Adrenal gland (tissue), 19 donors: ENCODE measurements at places on chromosomes 16 and 17. TPM values are rescaled to one million over a fixed set of nuclear protein-coding genes. Genes with fewer than 3 reads are reported as not detected.

- no peaks in the 10 kb centered on the region for H3K4me1 ChIP-seq
- DNase-seq = peak; percentile 61
- no peak overlapping the region for H3K27ac ChIP-seq
- peaks cover 11% of the 10 kb centered on the region for H3K36me3 ChIP-seq
Observed at GRCh38 chr16:84881702-84882521, 62.1 kb downstream of the CRISPLD2 start.

DNA sequence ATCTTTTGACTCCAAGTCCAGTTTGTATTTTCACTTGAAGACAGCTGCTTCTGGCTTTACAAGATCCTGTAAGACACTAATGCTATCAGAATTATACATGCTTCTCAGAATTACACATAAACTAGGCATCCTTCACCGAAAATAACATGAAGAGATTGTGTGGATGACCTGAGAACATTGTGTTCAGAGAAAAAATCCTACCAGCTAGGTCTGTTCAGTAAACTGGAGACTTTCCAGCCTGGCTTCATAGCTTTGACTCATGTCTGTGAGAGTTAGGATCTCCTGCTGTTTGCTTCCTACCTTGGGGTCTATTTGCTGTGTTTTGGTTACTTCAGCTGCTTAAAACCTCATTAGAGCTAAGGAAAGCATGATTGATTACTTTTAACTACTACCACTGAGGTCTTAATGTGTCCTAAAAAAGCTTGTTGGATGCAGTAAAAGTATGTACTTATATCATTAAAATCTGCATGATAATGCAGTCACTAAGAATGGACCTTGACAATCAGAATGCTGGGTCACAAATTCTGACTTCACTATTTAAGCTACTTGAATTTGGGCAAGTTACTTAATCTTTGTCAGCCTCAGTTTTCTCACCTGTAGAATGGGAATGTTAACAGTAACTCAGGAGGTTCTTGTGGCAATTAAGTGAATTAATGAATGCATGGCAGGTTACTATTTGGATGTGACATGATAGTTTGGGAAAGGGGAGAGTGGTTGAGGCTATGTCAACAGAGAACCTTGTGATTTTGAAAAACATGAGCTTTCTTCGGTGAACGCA is 8.0 kb upstream of the MYH13 start:
- no peaks in the 10 kb centered on the region for H3K4me1 ChIP-seq
- H3K27me3 ChIP-seq = no peaks in the 10 kb centered on the region
- no peaks in the 10 kb centered on the region for H3K36me3 ChIP-seq

GRCh38 chr17:78873519-78874340 is 29.3 kb downstream of the CEP295NL start:
- peaks cover 31% of the 10 kb centered on the region for H3K36me3 ChIP-seq
- peaks cover 22% of the 10 kb centered on the region for H3K4me1 ChIP-seq
- no peaks in the 10 kb centered on the region for H3K27me3 ChIP-seq
- no peak for DNase-seq
- no peak overlapping the region for H3K4me3 ChIP-seq
- H3K27ac ChIP-seq = peak overlapping the region; percentile 32

DNA sequence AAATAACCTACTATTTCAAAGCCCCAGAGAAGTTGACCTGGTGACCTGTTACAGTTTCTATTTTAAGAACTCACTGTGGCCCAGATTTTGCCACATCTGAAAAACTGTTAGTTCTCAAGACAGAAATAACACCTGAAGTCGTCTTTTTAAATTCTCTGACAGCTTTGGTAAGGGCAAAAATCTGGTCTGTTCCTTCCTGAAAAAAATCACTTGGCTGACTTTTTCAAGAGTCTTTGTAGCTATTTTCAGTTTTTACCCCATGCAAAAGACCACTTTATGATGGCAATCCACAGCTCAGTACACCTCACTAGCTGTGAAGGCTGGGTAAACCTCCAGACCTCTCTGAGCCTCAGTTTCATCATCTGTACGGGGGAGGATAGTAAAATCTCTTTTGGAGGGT is 60.7 kb upstream of the SREBF1 start:
- H3K4me1 ChIP-seq = peaks cover 30% of the 10 kb centered on the region
- no peak for DNase-seq
- no peak overlapping the region for H3K27ac ChIP-seq
- H3K36me3 ChIP-seq = no peaks in the 10 kb centered on the region
- no peak overlapping the region for H3K4me3 ChIP-seq

DNA sequence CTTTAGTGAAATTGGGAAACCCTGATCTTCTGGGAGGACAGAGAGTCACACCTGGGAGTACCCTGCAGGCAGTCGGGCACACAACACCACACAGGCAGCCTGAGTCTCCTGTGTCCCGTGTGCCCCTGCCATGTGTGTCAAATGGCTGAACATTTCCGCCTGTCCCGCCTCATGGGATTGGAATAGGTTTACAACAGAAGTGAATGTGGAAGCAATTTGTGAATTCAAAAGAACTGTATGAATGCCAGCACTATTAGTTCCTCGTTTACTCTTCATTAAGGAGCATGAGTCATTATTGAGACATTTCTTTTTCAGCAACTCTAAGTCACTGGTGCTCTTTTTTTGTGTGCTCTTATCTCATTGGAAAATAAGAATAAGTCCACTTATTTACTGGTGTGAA is 226.5 kb downstream of the PMP22 start:
- no peak for DNase-seq
- H3K36me3 ChIP-seq = no peaks in the 10 kb centered on the region
- H3K4me1 ChIP-seq = no peaks in the 10 kb centered on the region
- no peak overlapping the region for H3K4me3 ChIP-seq

GRCh38 chr16:61148930-61149329 is 887.3 kb downstream of the CDH8 start:
- H3K36me3 ChIP-seq = no peaks in the 10 kb centered on the region
- DNase-seq = no peak

GRCh38 chr16:46873201-46873600 is 11.0 kb upstream of the GPT2 start:
- no peaks in the 10 kb centered on the region for H3K36me3 ChIP-seq
- H3K27ac ChIP-seq = no peak overlapping the region
- H3K4me1 ChIP-seq = no peaks in the 10 kb centered on the region

GRCh38 chr16:85091522-85091910 is 20.8 kb downstream of the CIBAR2 start:
- H3K4me1 ChIP-seq = peaks cover 10% of the 10 kb centered on the region
- H3K4me3 ChIP-seq = no peak overlapping the region

- H3K4me3 ChIP-seq = no peak overlapping the region
- peaks cover 45% of the 10 kb centered on the region for H3K4me1 ChIP-seq
- H3K27ac ChIP-seq = no peak overlapping the region
Observed at GRCh38 chr17:1557355-1558095, 5.1 kb downstream of the PITPNA start.

DNA sequence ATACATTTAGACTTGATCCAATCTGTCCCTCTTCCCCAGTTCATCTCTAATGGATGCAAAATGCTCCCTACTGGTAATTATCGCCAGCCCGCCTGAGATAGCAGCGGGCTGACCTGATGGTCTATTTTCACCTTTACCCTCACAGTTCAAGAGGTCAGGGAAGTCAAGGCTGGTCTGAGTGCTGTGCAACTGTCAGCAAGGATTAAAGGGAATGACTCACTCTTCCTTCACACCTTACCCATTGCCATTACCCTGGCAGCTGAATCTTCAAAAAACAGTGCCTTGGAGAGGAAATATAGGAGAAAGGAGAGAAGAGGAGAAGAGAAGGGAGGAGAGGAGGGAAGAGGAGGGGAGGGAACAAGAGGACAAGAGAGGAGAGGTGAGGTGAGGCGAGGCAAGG is 36.3 kb downstream of the GRB7 start:
- no peaks in the 10 kb centered on the region for H3K4me1 ChIP-seq
- H3K27ac ChIP-seq = no peak overlapping the region
- H3K27me3 ChIP-seq = peaks cover 27% of the 10 kb centered on the region
- H3K4me3 ChIP-seq = no peak overlapping the region
- no peaks in the 10 kb centered on the region for H3K36me3 ChIP-seq

DNA sequence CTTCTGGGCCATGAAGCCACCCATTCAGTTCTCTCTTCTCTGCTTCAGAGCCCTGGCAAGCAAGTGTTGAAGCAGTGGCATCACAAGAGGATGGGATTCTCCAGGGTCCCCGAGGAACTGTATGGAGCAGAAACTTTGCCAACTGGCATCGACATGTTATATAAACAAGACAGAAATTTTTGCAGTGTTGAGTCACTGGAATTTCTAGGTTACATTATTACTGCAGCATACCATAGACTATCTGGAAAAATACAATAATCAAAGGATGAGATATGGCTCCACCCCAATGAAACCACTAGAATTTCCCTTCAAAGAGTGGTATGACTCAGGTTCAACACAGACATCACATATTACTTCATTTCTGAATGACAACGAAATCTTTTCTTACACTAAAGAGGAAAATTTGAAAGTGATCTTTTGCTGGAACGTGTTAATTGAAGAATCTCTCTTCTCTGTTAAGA is 343.0 kb upstream of the DYNLRB2 start:
- no peak overlapping the region for H3K27ac ChIP-seq
- no peaks in the 10 kb centered on the region for H3K36me3 ChIP-seq
- no peaks in the 10 kb centered on the region for H3K4me1 ChIP-seq
- DNase-seq = no peak

- no peak overlapping the region for H3K4me3 ChIP-seq
- no peak for DNase-seq
- no peaks in the 10 kb centered on the region for H3K27me3 ChIP-seq
- H3K36me3 ChIP-seq = no peaks in the 10 kb centered on the region
- peak overlapping the region; percentile 23 for H3K27ac ChIP-seq
Observed at GRCh38 chr16:14125000-14125681, 54.0 kb downstream of the MRTFB start.

- H3K4me3 ChIP-seq = no peak overlapping the region
- H3K4me1 ChIP-seq = peaks cover 33% of the 10 kb centered on the region
- no peaks in the 10 kb centered on the region for H3K36me3 ChIP-seq
- peak; percentile 69 for DNase-seq
Observed at GRCh38 chr17:17876959-17877528, 40.3 kb upstream of the SREBF1 start.

GRCh38 chr17:74325376-74325742 is 667 bp upstream of the KIF19 start:
- no peaks in the 10 kb centered on the region for H3K36me3 ChIP-seq
- H3K4me1 ChIP-seq = peaks cover 16% of the 10 kb centered on the region

- H3K4me1 ChIP-seq = no peaks in the 10 kb centered on the region
- H3K36me3 ChIP-seq = no peaks in the 10 kb centered on the region
- H3K27ac ChIP-seq = no peak overlapping the region
- no peak for DNase-seq
- no peak overlapping the region for H3K4me3 ChIP-seq
Observed at GRCh38 chr17:61420745-61421398, 21.2 kb downstream of the TBX2 start.

- H3K4me3 ChIP-seq = no peak overlapping the region
- no peaks in the 10 kb centered on the region for H3K4me1 ChIP-seq
- no peak for DNase-seq
- no peak overlapping the region for H3K27ac ChIP-seq
- peaks cover 31% of the 10 kb centered on the region for H3K27me3 ChIP-seq
- no peaks in the 10 kb centered on the region for H3K36me3 ChIP-seq
Observed at GRCh38 chr16:82630219-82630618, 3.5 kb downstream of the CDH13 start.

GRCh38 chr17:77404812-77405581 is 264.2 kb downstream of the SEC14L1 start:
- peaks cover 71% of the 10 kb centered on the region for H3K4me1 ChIP-seq
- H3K4me3 ChIP-seq = no peak overlapping the region
- DNase-seq = no peak
- peak overlapping the region; percentile 82 for H3K27ac ChIP-seq
- H3K36me3 ChIP-seq = peaks cover 20% of the 10 kb centered on the region
- no peaks in the 10 kb centered on the region for H3K27me3 ChIP-seq

GRCh38 chr16:69812688-69813014 is 50.5 kb downstream of the WWP2 start:
- no peaks in the 10 kb centered on the region for H3K36me3 ChIP-seq
- no peaks in the 10 kb centered on the region for H3K27me3 ChIP-seq
- DNase-seq = no peak
- H3K27ac ChIP-seq = no peak overlapping the region
- H3K4me3 ChIP-seq = no peak overlapping the region
- H3K4me1 ChIP-seq = no peaks in the 10 kb centered on the region

The SOST gene
- not detected for total RNA-seq

The C17orf107 gene
- total RNA-seq = 0.71 TPM

The PCGF2 gene
- total RNA-seq = 16.2 TPM

The FGF11 gene
- total RNA-seq = 45.3 TPM

The ODAD4 gene
- 0.42 TPM for total RNA-seq

The WNT9B gene
- total RNA-seq = 1.2 TPM

The LDAF1 gene
- total RNA-seq = 179 TPM

The HS3ST4 gene
- total RNA-seq = not detected

The ARL5C gene
- total RNA-seq = not detected
